ENCODE measurements at places on chromosomes 5 and 9.
A peak's percentile ranks its signal among the peaks of the same experiment; 100 is the strongest.

DNA sequence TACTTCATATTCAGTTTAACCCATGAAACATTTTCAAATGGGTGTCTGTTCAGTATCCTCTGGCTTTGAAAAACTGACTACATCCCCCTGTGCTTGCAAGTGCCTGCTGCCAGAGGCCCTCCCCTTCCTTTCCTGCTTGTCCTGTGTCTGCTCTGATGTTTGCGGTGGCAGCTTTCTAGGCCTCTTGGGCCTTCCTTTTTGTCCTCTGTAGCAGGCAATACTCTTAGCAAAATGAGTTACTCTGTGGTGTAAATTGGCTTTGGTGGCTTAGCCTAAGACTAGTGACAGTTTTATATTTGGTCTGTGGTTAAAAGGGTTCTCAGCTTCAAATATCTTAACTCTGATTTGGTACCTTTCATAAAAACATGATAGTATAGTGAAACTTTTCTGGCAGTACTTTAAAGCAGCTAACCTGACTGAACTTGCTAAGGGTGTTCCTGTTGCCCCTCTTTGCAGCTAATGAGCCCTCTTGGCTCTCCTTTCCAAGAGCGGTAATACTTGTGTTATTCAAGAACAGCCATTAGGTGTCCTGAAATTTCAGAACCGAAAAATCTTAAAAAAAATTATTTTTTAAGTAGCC lies 76.6 kb downstream of the GOLM1 start:
- DNase-seq, result peak; percentile 9

GRCh38 chr9:120970244-120970643 lies 43.6 kb upstream of the TRAF1 start:
- DNase-seq, result no peak

GRCh38 chr5:135594416-135594960 lies 15.7 kb upstream of the CXCL14 start:
- no peak for DNase-seq

DNA sequence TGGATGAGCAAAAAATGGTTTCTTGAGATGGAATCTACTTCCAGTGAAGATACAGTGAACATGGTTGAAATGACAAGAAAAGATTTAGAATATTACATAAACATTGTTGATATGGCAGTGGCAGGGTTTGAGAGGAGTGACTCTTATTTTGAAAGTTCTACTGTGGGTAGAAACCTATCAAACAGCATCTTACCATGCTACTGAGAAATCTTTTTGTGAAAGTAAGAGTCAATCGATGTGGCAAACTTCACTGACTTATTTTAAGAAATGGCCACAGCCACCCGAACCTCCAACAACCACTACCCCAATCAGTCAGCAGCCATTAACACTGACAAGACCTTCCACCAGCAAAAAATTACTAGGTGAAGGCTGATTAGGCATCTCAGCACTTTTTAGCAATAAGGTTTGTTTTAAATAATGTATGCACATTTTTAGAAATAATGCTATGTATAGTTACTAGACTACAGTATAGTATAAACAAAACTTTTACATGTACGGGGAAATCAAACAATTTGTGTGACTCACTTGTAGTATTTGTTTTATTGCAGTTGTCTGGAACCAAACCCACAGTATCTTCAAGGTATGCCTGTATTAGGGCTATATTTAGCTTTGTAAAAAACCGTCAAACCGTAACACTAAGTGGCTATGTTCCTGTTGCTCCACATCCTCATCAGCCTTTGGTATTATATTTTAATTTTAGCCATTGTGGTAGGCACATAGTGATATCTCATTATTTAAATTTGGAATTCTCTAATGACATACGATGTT lies 30.6 kb upstream of the ADAMTS6 start:
- no peak for DNase-seq

DNA sequence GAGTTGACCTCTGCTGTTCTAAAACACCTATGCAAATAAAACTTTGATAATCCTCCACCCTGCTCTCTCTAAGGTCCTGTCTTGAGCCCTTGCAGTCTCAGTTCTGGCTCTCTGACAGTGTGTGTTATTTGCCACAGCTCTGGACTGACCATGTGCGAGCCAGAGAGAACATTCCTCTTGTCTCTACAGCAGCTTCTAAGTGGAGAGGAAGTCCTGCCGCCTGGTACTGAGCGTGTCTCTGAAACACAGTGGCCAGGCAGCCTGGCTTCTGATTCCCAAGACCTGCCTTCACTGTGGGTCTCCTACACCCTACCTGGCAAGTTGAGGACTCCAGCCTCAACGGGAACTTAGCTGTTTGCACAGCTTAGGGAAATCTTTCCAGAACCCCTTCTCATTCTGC lies 61.6 kb downstream of the ENTREP1 start:
- DNase-seq, result no peak

GRCh38 chr5:127844581-127845021 lies 141.4 kb downstream of the CCDC192 start:
- DNase-seq, result no peak

GRCh38 chr9:90044263-90044662 lies 439.5 kb downstream of the GADD45G start:
- no peak for DNase-seq

DNA sequence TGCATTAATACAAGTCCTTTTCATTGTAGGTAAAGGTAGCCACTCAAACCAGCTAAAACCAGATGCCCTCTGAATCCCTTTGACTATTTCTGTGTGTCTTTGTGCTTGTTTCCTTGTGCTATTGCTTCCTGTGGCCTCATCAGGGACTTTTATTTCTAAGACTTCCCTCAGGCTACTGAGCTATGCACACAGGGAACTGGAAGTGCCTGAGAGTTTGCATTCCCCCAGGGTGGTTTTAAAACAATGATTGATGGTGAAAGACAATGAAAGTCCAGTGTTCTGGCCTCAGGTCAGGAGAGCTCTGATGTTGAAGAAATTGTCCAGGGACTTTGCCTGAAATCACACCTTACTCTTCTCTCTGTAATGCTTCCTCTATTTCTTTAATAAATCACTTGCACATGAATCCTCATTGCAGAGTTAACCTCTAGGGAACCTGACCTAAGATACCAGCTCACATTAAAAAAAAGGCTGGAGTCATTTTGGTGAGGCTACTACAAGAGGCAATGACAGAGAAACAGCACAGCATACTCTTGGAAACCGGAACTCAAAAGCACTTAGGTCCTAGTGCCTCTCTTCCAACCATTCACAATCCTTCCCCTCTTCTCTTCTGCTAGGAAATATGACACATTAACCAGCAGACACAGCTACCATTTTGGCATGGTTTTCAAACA lies 158.1 kb upstream of the NREP start:
- DNase-seq, result no peak

DNA sequence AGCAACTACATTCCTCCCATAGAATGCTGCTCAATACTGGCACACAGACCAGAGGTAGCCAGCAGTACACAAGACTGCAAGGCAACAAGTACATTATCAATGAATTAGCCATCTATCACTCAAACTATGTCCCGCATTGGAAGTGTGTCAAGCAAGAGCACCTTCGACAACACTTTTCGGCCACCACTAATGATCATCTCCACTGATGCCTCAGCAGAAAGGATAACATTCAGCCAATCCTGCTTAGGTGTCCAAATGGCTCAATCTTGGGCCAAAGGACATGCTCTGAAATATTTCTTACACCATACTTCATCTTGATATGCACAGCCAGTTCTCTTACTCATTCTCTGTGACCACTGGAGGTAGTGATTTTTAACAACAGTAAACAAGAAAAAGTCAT lies 25.0 kb downstream of the SKP1 start:
- DNase-seq, result no peak

GRCh38 chr9:34459941-34460340 lies 1.3 kb downstream of the DNAI1 start:
- DNase-seq, result no peak

- DNase-seq, result peak; percentile 10
Measured at GRCh38 chr9:90815183-90815943, 13.7 kb downstream of the SYK start.
